ENCODE measurements at places on chromosomes 12 and 14.

DNA sequence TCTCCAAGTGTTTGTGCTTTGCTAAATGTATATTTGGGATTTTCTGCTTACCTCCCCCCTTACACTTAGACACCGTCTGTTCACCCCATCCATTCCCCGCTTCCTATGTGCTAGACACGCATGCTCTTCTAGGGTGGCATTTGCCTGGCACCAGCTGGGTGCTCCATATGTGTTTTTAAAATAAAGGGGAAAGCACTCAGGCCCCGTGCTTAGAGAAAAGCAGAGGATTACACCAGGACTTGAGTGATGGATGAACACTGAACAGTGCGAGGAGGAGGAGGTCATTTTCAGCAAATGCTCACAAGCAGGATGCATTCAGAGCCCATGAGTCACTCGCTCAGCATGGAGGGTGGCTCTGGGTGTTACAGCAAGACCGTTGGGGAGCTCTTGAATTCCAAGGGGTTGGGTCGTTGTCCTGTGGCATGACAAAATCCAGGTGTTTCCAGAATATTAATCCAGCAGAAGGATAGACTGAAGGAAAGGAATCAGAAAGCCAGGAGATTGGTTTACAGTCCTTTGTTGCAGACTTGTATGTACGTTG, 2.9 kb upstream of the BDKRB1 start:
- no peak for DNase-seq

GRCh38 chr14:74592476-74593201, 19.4 kb downstream of the LTBP2 start:
- no peak for DNase-seq

GRCh38 chr14:91379579-91379932, 38.1 kb downstream of the CCDC88C start:
- no peak for DNase-seq

DNA sequence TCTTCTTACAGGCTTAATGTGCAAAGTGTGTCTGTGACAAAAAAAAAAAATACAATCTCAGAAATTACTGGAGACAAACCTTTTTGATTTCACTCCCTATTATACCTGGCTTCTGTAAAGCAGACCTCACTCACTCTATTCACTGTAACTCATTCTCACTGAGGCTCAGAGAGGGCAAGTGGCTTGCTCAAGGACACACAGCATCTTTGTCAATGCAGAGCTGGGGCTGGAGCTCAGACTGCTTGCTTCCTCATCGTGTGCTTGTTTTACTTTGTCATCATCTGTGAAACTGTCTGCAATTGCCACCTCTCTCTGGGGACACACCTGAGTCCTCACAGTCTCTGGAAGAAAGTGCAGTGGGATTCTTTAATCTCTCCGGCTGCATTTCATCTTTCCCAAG, 120.0 kb downstream of the PTPN11 start:
- DNase-seq = no peak

DNA sequence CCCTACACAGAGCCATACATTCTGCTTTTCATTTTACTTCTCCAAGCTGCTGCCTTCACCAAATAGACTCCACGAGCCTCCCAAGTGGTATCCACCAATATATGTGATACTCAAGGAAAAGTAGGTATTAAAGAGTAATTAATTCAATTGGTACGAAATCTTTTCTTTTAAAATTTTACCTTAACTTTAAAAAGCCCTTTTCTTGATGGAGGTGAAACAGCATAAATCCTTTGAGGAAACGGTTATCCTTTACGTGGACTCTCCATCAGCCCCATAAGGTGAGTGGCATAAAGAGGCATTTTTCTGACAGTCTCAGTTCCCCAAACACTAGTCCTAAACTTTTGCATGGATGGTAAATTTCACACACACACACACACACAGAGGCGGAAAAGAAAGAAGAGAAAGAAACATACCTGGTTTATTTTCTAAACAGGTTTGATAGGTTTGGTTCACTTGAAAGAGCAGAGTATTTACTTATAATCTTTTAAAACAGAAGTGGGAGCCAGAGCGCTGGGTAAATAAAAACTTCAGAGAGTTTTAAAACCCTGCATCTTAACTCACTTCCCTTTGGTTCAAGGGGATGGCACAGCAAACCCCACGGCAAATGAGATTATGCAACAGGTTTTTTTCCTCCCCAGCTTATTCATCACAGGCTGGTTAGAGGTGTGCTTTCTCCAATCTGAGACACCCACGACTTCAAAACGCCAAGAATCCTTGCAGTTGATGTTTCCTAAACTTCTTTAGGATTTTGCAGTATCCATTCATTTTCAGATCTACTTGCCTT, 1.9 kb downstream of the DUSP16 start:
- DNase-seq = peak; percentile 61

- DNase-seq = peak; percentile 66
Observed at GRCh38 chr14:22973217-22974032, 8.9 kb downstream of the AJUBA start.
